Iris pigment epithelial cell (primary cell): ENCODE measurements at places on chromosomes 1 and 21.

DNA sequence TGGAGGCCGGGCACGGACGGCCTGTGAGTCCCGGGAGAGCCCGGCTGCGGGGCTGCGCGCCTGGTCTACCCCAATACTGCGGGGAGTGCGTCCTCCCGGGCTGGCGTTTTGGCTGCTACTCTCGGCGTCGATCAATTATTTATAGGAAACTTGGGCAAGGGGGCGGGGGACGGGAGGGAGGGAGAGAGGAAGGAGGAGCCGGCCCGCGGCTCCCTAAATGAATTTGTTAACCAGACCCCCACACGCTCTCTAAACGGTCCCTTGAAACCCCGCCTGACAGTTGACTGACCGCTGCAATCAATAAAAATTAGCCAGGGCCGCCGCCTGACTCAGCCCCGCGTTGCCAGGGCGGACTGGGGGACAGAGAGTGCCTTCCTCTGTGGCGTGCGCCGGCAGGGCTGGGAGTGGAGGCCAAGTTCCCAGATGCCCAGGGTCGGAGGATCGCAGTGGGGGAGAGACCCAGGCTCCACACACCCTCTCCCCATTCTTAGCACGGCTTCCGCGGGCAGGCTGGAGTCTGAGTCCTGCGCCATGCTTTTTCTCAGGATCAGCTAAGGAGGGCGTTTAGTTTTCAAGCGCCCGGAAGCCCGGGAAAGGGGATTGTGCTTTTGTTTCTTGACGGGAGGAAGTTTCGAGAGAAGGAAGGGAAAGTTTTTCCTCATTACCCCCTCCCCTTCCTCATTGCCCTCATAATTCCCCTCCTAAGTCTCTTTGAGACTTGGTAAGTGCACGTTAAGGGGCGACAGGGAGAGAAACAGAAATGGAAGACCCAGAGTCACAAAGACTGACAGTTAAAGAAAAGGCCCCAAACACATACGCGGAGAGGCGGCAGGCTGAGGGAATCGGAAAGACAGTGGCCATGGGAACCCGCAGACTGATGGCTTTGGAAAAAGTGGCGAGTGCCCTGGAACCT, 6.2 kb downstream of the PAX7 start:
- no peak for DNase-seq

DNA sequence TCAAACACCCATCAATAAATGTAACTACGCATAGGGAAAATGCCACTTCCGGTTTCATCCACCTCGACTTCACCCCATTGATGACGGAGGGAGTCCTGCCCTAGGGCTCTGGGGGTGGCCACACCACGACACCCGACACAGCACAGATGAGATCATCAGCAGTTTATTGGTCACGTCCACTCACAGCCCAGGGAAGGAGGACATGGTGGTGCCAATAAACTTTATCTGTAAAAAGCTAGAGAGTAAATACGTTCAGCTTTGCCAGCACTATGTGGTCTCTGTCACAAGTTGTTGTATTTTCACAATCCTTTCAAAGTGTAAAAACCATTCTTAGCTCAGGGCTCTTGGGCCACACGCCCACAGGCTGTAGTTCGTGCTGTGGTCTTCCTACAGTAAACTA, 16.3 kb downstream of the SETD4 start:
- no peak for DNase-seq

DNA sequence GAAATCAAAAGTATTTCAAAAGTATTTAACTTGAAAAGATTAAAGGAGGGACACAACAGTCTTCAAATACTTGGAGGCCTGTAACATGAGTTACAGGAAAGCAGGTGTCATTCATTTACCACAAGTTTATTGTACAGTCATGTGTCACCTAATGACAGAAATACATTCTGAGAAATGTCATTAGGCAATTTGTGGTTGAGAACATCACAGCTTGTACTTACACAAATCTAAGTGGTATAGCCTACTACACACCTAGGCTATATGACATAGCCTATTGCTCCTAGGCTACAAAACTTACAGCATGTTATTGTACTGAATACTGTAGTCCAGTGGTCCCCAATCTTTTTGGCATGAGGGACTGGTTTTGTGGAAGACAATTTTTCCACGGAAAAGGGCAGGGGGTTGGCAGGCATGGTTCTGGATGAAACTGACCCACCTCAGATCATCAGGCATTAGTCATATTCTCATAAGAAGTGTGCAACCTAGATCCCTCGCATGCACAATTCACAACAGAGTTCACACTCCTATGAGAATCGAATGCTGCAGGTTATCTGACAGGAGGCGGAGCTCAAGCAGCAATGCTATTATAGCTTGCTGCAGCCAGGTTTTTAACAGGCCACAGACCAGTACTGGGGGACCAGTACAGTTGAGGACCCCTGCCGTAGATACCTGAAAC, 25.0 kb upstream of the PHTF1 start:
- DNase-seq: peak; percentile 14

DNA sequence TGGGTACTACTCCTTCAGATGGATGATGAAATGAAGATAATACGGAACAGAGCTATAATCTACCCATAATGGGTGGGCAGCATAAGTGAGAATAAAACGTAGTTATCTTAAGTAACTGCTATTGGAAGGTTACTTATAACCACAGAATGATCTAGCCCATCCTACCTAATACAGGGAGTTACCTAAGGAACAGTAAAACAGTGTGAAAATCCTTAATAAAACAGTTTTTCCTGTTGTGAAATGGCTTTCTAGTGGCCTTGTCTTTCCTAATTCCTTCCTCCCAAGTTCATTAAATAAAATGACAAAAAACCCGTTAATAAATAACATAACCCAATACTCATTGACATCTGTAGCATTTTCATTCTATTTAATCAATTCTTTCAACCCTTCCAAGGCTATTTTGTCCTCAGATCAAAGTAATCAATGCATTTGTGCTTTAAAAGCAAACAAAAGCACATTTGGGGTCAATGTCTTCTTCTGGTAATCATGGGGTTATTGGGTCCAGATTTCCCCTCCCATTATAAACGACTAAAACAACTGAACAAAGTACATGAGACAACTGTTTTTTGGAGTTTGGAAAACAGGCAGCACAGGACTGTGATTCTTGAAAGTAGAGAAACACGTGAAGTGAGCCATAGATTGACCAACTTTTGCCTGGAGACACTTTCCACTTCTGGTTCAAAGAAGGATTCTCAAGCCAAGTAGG, 42.0 kb downstream of the PAPPA2 start:
- no peak for DNase-seq

- peak; percentile 34 for DNase-seq
Observed at GRCh38 chr1:14724246-14724645, 125.8 kb downstream of the KAZN start.

DNA sequence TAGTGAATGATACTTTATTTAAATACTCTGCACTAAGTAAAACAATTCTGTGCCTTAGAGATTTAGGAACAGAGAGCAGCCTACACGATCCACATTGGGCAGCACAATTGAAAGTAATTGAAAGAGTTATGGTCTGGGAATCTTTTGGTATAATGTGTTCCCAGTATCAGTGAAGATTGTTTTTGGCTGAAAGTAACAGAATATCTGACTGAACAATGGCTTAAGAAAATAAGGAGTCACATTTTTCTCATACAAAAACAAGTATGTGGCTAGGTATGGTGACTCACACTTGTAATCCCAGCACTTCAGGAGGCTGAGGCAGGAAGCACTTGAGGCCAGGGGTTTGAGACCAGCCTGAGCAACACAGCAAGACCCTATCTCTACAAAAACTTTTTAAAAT, 306.2 kb downstream of the NFIA start:
- peak; percentile 75 for DNase-seq

- DNase-seq: no peak
Observed at GRCh38 chr1:165533254-165533653, 10.5 kb upstream of the LRRC52 start.

GRCh38 chr1:22936681-22937080, 36.0 kb downstream of the LACTBL1 start:
- DNase-seq: no peak

DNA sequence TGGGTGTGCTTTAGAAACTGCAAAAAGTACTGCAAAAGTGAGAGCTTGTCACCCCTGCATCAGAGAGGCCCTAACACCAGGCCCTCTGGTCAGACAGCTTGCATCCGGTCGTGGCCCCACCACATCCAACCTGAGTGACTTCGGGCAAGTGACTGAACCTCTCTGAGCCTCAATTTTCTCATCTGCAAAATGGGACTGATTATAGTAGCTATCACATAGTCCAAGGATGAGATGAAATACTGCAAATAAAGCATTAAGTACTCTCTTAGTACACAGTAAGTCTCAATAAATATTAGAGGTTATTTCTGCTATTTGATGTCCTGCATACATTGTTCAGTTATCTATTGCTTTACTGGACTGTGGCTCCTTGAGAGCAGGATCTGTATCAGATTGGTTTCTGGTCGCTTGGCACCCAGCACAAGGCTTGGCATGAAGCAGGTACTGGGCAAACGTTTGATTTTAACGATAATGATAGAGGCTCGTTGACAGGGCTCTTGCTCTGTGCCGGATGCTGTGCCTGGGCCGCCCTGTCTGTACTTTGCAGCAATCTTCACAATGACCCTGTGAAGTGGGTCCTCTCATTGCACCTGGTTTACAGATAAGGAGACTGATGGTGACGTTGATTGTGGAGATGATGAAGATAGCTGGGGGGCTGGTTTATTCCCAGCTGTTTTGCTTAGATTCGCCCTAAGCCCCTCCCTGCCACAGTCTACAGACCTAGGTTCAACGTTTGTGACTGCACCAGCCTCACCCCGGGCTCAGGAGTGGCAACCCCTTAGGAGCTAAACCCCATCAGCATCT, 43.6 kb downstream of the RAP1GAP start:
- DNase-seq: no peak

DNA sequence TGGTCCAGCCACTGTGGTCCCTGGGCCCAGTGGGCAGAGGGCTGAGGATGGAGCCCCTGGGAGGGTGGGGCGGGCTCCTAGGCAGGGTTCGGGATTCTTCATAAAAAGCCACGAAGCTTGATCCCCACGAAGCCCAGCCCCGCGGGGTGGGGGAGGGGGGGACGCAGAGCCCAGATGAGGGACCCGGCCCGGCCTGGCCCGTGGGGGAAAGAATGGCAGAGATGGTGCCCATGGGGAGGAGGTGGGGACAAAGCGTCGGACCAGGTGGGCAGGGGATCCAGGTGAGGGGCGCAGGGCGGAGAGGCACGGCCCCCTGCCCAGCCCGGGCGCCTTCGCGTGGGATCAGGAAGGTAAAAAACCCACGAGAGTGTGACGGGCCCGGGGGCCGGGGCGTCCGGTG, 6.0 kb upstream of the SMIM12 start:
- no peak for DNase-seq

GRCh38 chr1:198543670-198544260, 3.3 kb upstream of the ATP6V1G3 start:
- no peak for DNase-seq

- no peak for DNase-seq
Observed at GRCh38 chr1:178367151-178367550, 129.6 kb downstream of the CLEC20A start.

DNA sequence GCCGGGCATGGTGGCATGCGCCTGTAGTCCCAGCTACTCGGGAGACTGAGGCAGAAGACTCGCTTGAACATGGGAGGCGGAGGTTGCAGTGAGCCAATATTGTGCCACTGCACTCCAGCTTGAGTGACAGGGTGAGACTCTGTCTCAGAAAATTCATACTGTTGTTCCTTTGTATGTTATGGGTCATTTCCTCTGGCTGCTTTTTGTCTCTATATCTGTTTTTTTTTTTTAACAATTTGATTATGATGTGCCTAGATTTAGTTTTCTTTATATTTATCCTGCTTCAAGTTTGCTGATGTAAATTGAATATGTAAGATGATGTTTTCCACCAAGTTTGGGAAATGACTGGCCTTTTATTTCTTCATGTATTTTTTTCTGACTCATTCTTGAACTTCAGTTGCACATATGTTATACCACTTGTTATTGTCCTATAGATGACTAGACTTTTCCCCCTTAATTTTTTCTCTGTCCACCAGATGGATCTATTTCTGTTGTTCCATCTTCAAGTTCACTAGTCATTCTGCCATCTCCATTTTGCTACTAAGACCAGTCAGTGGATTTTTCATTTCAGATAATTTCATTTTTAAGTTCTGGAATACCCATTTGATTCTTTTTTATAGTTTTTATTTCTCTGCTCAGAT, 173.5 kb downstream of the GALNT2 start:
- DNase-seq: no peak

- DNase-seq: no peak
Observed at GRCh38 chr1:24991697-24992096, 61.6 kb upstream of the RUNX3 start.

DNA sequence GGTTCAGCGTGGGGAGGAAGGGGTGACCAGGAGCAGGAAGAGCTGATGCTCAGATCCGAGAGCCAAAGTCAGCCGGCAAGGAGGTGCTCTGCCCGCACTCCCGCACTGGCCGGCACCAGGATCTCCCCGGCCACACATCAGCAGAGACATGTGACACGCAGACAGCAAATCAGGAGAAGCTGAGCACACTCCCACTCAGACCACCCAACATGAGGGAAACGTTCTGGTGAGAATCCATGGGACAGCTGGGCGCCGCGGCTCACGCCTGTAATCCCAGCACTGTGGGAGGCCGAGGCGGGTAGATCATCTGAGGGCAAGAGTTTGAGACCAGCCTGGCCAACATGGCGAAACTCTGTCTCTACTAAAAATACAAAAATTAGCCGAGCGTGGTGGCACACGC, 18.6 kb upstream of the PTTG1IP start:
- no peak for DNase-seq

DNA sequence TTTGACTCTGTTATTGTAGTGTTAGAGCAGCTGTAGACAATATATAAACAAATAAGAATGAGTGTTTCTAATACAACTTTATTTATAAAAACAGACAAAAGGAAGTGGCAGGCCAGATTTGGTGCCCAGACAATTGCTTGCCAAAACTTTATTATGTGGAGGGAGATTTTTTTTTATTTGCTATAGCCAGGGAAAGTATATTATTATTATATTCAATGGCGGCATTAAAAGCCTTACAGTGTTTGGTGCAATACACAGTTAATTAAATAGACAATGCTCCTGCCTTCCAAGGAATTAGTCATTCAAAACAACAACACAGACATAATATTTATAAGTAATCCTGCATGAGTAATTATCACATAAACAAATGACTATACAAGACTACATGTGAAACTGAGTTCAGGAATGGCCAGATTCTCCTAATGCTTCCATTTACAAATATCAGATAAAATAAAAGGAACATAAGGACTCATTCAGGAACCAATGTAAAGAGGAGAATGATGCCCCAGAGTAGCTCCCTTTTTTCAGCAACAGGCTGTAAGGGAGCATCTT, 10.6 kb upstream of the RC3H1 start:
- DNase-seq: peak; percentile 35

DNA sequence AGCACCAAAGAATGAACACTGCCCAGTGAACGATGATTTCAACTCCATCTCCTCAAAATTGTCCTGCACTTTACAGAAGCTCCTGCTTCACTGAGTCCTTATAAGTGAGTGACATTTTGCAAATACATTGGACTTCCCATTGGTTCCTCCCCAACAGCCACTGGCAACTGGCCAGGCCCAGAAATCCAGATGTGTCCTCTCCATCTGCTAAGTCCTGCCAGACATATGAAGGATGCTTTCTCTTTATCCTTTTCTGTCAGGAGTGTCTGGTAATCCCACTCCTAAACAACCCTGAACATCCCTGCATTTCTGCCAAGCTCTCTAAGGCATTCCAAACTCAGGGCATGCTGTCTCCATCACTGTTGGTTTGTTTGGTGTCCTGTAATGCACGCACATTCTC, 271.8 kb downstream of the RRAGC start:
- DNase-seq: no peak
